Neural progenitor cell (in vitro differentiated cells): ENCODE measurements at places on chromosomes 1 and 21.

GRCh38 chr1:227070638-227071285 lies 130.7 kb downstream of the COQ8A start:
- no peak for DNase-seq

- DNase-seq = no peak
Measured at GRCh38 chr1:17795836-17796645, 40.9 kb downstream of the ACTL8 start.

DNA sequence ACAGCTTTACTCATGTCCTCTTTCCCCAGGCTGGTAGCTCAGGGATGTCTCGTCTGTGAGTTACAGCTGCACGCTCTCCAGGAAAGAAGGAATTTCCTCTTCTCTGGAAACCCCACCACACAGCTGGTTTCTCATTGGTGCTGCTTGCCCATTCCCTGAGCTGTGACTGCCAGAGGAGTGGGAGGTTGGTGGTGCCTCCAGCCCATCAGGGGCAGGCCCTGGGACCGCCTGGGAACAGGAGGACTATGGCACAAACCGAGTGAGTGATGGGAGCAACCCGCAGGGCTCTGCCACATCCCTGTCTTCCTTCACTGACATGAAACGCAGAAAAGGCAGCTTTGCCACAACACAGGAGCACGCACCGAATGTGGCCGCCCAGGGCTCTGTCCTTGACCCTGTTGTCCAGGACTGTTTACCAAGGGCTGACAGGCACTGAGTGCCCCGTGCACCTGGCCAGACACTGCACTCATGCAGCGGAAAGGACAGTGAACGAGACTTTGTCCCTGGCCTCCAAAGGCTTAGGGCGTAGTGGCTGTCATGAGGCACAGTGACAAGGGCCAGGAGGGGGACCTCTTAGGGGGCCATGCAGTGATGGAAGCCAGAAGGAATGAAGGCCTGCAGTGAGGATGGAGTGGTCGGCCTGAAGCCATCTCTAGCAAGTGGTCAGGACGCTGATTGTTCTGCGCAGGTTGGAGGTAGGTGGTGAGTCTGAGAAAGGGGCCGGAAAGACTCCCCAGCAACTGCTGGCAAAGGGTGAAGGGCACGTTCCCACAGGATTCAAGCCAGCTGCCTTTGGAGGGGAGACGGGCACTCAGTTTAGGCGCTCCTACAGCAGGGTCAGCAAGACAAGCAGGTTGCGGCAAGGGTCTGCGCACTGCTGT lies 1.7 kb upstream of the CCNL2 start:
- no peak for DNase-seq

- no peak for DNase-seq
Measured at GRCh38 chr1:60825593-60825992, 256.8 kb upstream of the NFIA start.

GRCh38 chr1:227786673-227787512 lies 28.6 kb upstream of the PRSS38 start:
- DNase-seq = no peak

- DNase-seq = peak; percentile 20
Measured at GRCh38 chr1:89261926-89262515, 10.6 kb downstream of the GBP5 start.

DNA sequence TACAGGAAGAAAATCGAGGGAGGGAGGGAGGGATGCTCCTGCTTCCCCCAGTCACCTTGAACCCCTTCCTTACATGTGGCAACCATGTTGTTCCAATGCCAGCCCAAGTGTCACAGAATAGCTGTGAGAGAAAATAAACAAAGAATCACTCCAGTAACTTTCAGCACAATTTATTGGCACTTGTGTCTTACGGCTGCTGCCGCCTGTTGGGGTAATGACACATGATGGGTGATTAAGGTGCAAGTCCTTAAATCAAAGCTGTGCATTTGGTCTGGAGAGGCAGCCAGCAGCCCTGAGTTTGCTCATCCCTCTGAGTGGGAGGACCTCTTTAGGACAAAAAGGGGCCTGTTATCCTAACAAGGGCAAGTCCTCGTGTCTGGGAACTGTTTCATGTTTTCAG lies 377.7 kb downstream of the PCP4 start:
- no peak for DNase-seq

GRCh38 chr1:202107801-202108731 lies 14.7 kb upstream of the GPR37L1 start:
- DNase-seq = peak; percentile 70

- DNase-seq = no peak
Measured at GRCh38 chr1:234708700-234709395, 98.9 kb upstream of the IRF2BP2 start.

DNA sequence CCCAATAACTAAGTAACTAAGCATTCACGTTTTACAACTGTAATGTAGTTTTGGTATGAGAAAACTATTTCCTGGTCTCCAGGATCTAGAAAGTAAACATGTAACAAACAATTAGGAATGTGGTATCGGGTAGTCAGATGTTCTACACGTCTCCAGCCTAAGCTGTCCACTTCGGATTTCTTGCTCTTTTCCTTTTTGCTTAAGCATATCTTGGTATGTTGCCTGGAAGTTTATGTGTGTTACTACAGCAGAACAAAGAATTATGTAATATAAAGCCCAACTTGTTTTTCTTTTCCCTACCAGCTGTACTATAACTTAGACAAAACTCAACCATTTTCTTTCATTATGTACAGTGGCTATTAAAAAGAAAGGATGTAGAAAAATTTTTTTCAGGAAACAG lies 20.4 kb upstream of the WARS2 start:
- no peak for DNase-seq

DNA sequence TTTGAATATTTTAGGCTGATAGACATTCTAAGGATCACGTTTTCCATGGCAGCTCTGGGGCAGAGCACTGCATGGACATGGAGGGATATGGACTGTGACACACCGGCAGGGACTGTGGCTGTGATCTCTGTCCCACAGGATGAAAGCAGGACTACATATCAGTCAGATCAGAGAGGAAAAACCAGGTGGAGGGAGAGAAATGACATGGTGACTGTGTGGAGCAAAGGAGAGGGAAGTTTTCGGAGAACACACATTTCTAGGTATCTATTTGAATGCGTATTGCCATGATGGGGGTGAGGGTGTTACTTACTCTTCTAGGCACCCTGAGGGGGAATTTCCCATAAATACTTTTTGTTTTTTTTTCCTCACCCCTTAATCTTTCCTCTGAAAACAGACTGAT lies 3.2 kb upstream of the CD1C start:
- no peak for DNase-seq

GRCh38 chr1:55413286-55413685 lies 198.1 kb upstream of the USP24 start:
- no peak for DNase-seq

DNA sequence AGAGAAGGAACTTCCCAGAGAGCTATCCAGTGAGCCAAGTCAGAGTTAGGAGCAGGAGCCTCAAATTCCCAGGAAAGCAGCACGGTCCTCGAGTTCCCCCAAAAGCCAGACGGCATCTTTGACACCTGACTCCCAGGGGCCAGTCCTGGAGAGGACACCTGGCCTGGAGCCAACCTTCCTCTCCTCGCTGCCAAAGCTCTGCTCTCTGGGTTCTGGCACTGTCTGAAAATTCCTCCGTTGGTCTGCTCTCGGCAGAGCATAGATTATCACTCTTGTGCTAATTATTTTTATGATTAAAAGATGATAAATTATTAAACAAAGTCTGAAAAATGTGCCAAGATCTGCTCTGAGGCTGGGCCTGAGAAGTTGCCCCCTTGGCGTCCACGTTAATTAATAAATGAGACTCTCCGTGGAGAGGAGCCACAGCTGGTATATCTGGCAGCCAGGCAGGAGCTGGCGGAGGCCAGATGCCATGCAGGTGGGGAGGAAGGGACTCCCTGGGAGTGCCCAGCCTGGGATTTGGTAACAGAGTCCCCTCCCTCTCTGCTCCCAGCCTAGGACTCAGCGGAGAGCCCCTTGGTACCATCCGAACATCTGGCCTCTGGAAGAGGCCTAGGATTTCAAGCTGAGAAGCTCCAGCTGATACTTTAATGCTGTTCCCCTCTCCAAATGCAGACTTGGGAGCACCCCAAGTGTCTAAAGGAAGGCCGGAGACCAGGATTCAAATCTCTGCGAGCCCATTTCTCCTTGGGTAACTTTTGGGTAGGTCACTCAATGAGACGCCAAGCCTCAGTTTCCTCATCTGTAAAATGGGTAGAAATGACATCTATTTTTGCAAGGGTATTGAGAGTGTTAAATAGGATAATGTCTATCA lies 163.7 kb upstream of the POU3F1 start:
- DNase-seq = no peak

- no peak for DNase-seq
Measured at GRCh38 chr1:241172486-241172885, 184.5 kb downstream of the RGS7 start.

DNA sequence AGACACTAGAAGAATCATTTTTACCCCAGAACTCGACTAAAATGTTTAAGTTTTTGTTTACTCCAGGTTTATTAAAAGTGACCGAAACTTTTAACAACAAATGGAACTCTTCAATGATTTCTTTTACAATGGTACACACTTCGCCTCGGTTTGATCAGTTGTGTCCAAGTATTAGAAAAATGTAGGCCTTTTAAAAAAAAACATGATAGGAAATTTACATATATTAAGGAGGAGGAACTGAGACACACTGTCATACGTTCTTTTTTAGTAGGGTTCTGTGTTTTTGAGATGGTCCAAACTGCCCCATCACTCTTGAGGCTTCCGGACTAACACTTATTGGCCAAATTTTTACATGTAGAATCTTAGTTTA lies 1.3 kb downstream of the PRDM2 start:
- no peak for DNase-seq

GRCh38 chr1:202498542-202498941 lies 150.0 kb downstream of the PPP1R12B start:
- DNase-seq = no peak

GRCh38 chr1:232951180-232951579 lies 769 bp downstream of the NTPCR start:
- DNase-seq = peak; percentile 44

DNA sequence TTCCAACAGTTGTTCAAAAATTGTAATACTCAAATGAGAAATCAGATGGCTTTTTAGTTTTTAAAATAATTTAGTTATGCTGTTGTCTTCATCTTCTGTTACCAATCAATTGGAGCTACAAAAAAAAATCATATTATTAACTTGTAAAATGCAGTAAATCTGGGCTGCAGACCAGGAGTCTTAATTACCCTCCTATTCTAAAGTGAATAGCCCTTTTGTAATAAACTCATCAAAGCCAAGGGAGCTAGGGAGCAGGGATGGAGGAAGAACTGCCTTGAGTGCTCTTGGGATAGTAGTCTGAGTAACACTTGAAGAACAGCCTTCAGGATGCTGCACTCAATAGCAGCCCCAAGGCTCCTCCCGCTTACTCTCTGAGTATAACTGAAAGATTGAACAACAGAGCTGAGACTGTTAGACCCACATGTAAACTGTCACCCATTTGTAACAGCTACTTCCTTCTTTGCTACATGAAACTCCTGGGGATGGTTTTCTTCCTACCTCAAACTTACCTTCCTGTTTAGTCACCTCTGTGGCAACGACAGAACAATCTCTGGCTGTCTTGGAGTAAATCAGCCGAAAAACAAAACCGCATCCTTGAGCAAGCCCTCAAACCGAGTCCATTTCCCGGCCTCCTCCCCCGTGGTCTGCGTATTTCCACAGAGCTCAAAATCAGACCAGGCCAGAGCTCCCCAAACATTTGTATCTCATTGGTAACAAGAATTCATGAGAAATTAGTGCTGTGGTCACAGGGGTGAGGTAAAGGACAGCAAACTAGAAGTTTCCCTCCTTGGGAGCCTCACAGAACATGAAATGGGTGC lies 55.9 kb downstream of the CD58 start:
- DNase-seq = no peak

DNA sequence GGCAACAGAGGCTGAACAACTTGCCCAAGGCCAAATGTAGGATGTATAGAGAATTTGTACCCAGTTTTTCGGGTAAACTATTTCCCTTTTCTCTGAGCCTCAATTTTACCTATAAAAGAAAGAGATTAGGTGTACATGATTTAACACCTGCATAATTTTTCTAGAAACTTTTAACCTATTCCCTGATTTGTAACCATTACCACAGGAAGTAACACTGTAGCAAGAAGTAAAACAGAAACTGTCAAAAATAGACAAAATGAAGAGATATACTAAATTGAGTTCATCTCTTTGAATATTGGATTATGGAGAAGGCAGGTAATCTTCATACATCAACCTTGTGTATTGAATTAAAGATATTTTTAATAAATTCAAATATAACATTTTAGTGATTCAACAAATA lies 136.2 kb downstream of the ZC3H11B start:
- no peak for DNase-seq

GRCh38 chr1:84145068-84145467 lies 997 bp downstream of the PRKACB start:
- DNase-seq = no peak

DNA sequence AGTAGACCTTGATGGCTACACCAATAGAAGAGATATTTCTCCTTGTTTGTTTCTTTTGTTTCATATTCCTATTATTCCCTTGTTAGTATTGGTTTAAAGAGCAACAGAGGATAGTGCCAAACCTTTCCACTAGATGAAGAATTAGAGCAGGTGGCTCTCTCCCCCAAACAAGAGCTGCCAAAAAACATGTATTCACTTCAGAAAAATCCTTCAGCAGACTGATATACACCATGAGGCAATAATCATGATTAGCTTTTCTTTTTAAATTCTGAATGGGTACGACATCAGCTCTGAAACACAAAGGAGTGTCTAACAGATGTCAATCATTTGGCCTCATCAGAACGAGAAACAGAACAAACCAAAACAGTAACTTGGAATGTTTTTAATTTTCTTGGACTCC lies 67.3 kb upstream of the MAP10 start:
- DNase-seq = no peak

GRCh38 chr1:67041841-67042503 lies 12.0 kb downstream of the SLC35D1 start:
- no peak for DNase-seq

DNA sequence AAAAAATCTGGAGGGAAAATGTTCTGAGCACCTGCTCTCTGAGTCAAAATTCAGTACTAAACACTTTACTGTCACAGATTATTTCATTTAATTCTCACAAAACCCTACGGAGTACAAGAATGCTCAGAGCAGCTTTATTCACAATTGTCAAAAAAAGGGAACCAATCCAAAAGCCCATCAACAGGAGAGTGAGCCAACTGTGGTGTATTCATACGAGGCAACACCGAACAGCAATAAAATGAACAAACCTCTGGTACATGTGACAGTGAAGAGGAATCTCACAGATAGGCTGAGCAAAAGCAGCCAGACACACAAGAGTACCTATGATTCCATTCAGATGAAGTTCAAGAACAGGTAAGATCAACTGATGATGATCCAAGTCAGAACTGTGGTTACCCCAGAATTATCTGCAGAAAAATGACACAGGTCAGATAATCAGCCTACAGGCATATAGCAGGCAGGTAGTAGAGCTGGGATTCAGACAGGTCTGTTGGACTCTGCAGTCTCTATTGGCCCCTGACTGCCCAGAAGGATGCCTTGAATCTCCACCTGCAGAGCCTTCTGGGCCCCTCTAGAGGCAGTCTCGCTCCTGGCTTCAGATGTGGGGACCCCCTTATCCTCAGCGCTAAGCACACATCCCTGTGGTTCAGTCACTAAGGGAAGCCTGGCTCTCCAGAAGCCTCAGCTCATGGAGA lies 19.2 kb downstream of the SLC9A1 start:
- DNase-seq = peak; percentile 60
